ENCODE measurements at places on chromosomes 3 and 15.

GRCh38 chr15:100987143-100987542 is 68.0 kb downstream of the LRRK1 start:
- DNase-seq: no peak

GRCh38 chr15:99536422-99537040 is 29.3 kb upstream of the MEF2A start:
- no peak for DNase-seq

DNA sequence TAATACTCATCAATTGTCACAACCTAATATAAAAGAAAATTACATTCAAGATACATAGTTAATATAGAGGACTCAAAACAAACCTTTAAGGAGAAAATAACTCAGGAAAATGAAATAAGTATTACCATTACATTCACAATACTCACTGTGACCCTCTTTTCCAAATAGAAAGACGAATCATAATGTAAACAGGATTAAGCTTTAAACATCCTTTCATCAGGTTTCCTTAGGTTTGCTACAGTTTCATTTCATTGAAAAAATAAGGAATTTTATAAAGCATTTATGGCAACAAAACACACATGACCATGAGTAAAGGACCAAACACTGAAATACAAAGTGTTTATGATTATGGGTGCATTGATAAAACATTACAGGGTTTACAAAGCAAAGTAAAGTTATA is 162.7 kb downstream of the ALCAM start:
- no peak for DNase-seq

GRCh38 chr3:140319739-140320138 is 358.1 kb upstream of the TRIM42 start:
- peak; percentile 78 for DNase-seq

- no peak for DNase-seq
Measured at GRCh38 chr3:188633206-188633605, 479.2 kb downstream of the LPP start.

DNA sequence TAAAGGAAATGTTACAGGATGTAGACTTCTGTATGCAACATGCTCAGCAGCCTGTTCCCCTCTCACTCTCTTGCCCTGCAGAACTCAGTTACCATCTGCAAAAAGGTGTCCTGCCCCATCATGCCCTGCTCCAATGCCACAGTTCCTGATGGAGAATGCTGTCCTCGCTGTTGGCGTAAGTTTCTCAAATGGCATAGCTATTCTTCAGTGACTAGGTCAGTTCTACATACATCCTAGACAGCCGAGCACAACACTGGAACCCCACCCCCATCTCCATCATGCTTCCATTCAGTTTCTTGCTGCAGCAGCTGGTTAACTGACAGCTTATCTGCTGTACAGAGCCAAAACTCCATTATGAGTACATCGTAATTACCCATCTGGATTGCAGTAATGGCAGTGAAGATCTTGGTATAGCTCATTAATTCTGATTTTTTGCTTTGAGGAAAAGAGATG is 4.5 kb downstream of the THBS1 start:
- no peak for DNase-seq

DNA sequence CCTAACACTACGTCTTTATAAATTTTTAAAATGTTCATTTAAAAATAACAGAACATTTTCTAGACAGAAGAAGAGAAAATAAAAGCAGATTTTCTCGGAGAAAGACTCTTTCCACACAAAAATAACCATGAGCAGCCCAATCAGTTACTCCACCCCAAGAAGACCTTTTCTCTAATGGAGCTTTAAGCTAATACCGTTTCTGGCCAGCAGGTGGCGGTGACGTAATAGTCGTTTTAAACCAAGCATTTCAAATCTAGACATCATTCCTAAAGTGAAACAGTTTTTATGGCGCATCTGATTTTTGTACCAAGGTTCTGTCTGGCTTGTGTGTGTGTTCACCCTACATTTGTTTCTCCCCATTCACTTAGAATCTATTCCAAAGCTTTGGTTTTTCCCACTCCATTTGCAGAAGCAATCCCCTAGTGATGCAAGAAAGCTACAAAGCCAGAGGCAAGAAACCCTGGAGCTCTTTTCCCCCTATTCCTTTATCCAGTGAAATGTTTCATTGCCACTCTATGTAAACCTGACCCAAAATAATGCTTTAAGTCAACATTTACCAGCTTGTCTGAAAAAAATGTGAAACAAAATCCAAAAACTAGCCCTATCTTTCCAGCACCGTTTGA is 336.7 kb upstream of the IGF1R start:
- no peak for DNase-seq

DNA sequence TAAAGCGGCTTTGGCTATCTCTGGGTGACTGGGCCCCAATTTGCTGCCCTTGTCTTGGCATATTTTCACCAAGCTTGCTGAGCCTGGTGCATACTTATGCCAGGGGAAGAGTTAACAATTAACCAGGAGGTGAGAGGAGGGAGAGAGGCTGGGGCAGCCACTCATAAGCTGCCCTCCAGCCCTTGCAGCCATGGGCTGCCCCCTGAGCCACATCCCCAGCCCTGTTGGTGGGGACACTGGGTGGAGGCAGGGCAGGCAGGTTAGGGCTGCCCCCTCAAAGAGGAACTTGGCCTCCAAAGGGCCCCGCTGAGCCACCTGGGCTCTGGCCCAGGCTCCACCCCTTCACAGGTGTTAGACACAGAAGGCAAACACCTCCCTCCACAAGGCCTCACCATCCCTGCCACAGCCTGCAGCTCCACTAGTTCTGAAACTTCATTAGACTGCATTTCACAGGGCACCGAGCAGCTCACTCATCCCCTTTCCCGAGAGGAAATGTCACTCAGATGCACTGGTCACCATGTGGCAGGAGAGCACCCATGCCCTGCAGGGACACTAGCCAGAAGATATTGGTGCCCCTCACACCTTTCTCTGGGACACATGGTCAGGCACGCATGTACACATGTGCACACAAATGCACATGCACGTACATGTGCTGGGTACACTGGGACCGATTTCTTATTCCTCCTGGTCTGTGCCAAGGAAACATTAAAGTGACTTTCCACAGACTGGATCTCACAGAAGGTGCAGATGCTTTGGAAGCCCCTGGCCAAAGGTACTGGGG is 20.2 kb downstream of the AMOTL2 start:
- DNase-seq: no peak

All from NCI-H510A (cell line).